ENCODE measurements at places on chromosomes 5 and 9. TPM values are rescaled to one million over a fixed set of nuclear protein-coding genes. Genes with fewer than 3 reads are reported as not detected.

FCN2 gene
- total RNA-seq, result not detected

DNA sequence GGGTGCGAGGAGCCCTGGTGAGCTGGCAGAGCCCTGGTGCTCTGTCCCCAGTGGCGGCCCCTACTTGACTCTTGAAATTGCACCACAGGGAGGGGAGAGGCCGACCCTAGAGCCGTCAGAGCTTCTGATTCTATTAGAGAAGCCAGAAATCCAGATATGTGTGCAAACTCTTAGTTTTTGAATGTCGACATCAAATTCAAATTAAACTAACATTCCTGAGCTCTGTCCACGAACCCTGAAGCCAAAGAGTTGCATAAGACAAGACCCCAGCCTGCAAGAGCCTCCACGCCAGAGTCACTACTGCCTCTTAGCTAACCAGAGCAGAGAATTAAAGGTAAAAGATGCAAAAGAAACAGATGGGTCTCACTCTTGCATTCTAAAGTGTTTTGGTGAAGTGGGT is 29.8 kb upstream of the MSX2 start:
- DNase-seq, result no peak

GRCh38 chr5:10536511-10536910 is 27.4 kb upstream of the ANKRD33B start:
- DNase-seq, result no peak

DNA sequence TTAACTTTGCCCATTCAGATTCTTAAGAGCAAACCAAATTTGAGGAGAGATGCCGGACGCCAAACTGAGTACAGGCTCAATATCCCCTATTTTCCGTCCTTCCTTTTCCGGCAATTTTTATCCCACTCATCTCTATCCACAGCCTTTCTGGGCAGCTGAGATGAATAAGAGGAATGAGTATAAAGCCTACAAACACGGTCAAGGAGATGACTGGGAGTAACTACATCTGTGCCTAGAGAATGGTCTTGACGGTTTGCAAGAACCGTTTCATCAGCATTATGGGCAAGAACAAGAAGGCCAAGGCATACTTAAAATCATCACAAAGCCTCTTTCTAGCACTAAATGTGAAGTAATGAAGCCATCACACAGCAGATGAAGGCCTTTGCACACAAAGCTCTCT is 227.3 kb downstream of the DCP2 start:
- DNase-seq, result no peak

GRCh38 chr5:158451203-158451992 is 592.5 kb upstream of the CLINT1 start:
- DNase-seq, result peak; percentile 56
